ENCODE measurements at places on chromosomes 3 and 15.

GRCh38 chr15:57476533-57476975 lies 100.2 kb downstream of the CGNL1 start:
- peak; percentile 55 for DNase-seq

DNA sequence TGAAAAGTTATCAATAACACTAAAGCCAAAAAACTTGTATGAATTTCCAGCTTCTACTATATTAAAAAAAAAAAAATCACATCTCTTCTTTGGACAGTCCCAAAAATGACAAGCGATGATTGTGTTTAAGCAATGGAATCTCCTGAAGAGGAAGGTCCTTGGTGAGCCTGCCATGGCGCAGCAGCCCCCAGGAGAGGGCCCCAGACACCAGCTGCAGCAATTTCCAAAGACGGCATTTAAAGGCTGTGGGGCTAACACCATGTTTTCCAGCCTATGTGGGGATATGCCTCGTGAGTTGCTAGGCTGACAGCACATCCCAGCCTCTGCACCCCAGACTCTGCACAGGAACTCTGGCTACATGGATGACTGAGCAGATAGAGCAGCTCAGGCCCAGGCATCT lies 14.7 kb downstream of the SKIC8 start:
- DNase-seq = no peak

DNA sequence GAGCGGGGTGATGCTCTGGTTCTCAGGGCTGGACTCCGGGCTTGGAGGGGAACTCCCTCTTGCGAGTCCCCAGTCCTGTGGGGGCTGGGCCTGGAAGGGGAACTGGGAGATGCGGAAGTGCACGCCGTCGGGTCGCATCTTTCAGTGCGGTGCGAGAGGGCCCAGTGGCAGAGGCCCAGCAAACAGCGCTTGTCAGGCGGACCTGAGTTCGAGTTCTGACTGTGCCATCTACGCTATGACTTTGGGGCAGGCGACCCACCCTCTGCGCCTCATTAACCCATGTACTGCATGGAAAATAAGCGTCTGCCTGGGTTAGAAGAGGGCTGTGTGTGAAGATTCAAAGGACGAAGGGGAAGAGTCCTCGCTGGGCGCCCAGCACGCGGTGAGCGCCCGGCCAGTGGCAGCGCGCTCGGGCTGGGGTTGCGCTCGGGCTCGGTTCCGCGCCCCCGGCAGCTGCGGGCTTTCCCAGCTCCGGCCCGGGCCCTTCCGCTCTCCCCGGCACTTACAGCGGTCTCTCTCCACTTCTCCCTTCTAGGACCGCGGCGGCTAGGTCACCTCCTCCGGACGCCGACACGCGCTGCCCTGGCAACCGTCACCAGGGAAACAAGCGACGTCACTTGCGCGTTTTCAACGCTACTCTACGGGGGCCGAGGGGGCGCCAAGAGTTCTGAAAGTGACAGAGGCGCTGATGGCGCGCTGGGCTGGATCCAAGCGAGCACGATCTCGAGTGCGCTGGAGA lies at the start of gene CCDC13:
CCDC13 (minus strand) TSS at position 584 of the 739 bp plus-strand sequence. CDS start 14,908 bp downstream, outside the sequence.
- peak; percentile 88 for DNase-seq

GRCh38 chr15:31396881-31397560 lies 70.4 kb downstream of the KLF13 start:
- peak; percentile 40 for DNase-seq

DNA sequence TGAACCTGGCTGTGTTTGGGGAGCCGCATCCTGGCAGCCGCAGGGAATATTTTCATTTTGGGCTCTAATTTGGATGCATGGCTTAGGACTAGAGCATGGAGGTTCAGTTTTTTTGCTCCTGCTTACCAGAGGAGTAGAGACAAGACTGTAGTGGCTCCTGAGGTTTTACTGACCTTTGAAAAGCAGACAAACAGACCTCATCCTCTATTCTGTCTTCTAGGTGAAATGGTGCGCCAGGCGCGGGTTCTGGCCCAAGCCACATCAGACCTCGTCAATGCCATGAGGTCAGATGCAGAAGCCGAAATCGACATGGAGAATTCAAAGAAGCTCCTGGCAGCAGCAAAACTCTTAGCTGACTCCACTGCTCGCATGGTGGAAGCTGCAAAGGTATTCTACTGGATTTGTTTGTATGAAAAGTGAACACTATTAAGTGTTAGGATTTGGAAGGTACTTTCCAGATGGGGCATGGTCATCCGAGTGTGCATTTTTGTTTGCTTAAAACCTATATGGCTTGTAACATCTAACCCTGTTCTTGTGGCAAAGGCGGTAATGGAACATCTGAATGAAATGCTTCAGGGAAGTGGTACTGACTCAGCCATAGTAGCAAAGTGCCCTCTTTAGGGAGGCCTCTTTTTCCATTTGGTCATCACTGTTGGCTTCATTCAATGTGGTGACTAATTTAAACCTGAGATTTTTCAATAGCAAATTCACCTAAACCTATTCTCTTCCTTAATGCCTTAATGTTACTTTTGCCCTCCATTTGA lies 330.7 kb upstream of the TPM1 start:
- DNase-seq = peak; percentile 5

DNA sequence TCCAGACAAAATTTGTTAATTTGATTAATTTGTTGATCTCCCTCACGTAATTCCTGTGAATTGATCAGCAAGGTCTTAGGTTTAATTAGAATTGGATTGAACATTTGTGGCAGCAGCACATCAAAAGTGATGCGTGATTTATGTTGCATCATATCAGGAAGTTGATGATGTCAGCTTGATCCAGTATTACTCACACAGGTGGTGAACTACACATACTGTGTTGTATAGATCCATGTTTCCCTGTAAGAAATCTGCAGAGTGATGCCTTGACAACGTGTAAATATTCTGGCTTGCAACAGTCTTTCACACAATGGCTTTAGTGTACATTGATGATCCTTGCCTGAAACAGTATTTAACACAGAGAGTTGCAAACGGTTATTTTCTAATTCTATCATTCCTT lies 200.4 kb downstream of the ADAMTSL3 start:
- no peak for DNase-seq

Data from fibroblast of skin of right quadriceps (primary cell).